ENCODE measurements at places on chromosomes 16 and 17. TPM values are rescaled to one million over a fixed set of nuclear protein-coding genes. Genes with fewer than 3 reads are reported as not detected.
A peak's percentile ranks its signal among the peaks of the same experiment; 100 is the strongest.

- DNase-seq: no peak
Measured at GRCh38 chr17:38982858-38983746, 15.9 kb upstream of the FBXO47 start.

- no peak for DNase-seq
Measured at GRCh38 chr17:17466511-17466910, 10.3 kb upstream of the MED9 start.

GRCh38 chr16:75238132-75238852 lies 13.1 kb downstream of the BCAR1 start:
- peak; percentile 83 for DNase-seq

GRCh38 chr16:10780628-10781027 lies 37.0 kb downstream of the NUBP1 start:
- DNase-seq: no peak

- no peak for DNase-seq
Measured at GRCh38 chr17:79987187-79987934, 48.3 kb downstream of the TBC1D16 start.

GRCh38 chr17:28527859-28528258 lies 21.7 kb downstream of the FOXN1 start:
- DNase-seq: no peak

- no peak for DNase-seq
Measured at GRCh38 chr17:80272366-80272765, 11.7 kb downstream of the RNF213 start.

DNA sequence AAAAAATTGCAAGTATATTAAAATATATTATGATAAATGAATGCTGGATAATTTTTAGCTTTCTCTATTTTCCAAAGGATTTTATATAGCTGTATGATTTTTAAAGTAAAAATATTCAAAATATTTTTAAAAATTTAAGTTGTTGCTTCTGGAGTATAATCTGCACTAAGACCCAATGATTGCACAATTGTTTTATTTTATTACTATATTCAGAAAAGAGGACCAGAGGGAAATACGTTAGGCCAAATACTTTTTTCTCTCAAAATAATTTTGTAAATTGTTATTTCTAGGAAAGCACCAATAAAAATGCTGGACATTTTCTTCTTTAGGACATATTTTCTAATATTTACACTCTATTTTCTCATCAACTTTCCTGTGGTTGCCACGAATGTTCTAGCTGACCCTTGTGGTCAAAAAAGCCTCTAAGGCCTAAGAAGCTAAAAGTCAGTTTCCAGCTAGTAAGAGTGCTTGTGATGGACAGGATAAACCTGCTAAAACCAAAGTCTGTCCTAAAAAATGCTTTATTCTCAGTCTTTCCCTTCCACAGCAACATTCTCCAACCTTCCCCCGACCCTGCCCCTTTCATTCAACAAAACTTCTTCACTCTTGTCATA lies 31.2 kb downstream of the MMD start:
- DNase-seq: no peak

- DNase-seq: no peak
Measured at GRCh38 chr16:17324451-17324850, 146.3 kb downstream of the XYLT1 start.

GRCh38 chr17:60535382-60536279 lies 9.6 kb upstream of the APPBP2 start:
- DNase-seq: no peak

DNA sequence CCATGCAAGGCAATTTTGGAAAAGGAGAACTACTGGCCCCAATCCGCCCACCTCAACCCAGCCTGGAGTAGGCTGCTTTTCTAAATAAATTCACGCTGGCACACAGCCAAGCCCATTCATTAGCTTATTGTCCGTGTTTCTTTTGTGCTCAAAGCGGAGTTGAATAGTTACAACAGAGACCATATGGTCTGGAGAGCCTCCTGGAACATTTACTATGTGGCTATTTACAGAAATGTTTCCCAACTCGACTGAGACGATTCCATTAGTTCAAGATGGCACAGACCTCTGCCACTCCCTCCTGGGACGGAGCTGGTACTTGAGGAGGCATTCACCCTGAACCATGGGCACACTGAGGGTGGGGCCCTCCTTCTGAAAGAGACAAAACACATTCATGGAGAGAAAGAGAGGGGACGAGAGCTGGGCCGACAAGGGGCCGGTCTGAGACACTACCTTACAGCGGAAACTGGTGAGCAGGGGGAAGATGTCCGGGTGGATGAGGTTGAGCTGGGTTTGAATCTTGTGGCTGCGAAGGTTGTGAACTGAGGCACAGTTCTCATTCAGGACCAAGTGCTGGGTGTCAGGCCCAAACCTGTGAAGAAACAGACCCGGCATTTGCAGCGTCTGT lies 15.7 kb downstream of the ELAC2 start:
- peak; percentile 17 for DNase-seq

GRCh38 chr17:57570724-57571344 lies 174.3 kb downstream of the CCDC182 start:
- DNase-seq: no peak

DNA sequence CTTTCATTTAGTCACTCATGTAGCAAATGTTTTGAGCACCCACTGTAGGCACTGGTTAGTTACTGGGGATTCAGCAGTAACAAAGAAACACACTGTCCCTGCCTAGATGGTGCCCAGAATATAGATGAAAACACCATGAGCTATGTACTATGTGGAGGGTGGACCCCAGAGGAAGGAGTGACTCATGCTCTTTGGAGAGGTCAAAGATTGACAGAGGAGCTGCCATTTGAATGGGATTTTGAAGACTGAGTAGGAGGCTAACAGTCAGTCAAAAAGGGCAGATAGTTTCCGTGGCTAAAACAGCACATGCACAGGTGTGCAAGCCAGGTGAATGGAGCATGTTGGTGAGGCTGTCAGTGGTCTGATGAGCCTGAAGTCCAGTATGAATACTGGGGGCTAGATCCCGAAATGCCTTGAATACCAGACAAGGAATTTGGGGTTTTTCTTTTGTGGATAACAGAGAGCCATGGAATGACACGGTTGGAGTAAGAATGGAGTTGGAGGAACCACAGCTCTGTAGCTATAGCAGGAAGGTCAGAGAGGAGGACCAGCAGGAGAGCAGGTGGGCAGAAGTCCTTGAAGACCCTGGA lies 6.1 kb downstream of the IL21R start:
- DNase-seq: no peak

DNA sequence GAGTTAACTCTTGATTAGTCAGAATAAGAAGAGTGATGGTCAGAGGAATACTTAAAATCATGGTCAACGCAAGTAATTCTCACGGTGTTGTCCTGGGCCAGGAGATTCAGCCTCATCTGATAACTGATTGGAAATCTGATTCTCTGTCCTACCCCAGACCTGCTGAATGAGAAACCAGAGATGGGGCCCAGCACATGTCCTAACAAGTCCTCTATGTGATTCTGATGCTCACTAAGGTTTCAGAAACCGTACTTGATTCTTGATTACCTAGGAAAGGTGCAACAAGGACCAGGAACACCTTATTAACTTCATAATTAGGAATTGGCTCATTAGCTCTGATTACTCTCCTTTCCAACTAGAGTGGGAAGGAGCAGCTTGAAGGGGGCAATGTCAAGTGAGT lies 44.5 kb downstream of the ANKFY1 start:
- DNase-seq: no peak

DNA sequence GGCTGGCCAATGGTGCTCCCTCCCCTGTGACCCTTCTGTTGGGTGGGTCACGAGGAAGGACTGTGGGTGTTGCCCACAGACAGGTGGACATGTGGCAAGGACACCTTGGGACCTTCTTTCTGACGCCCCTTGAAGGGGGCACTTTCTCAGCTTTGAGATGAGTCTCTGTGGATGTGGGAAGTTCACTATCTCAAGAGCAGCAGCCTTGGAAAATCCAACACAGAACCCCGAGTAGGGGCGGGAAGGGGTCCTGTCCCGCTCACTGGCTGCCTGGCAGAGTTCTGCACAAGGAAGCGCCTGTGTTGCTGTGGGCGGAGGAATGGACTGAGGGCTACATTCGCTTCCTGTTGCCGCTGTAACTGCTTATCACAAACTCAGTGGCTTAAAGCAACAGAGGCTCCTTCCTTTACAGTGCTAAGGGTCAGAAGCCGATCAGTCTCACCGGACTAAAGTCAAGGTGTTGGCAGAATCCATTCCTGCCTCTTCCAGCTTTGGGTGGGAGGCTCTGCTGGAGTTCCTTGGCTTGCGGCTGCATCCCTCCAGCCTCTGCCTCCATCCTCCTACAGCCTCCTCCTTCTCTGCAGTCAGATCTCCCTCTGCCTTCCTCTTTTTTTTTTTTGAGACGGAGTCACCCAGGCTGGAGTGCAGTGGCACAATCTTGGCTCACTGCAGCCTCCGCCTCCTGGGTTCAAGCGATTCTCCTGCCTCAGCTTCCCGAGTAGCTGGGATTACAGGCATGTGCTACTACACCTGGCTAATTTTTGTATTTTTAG lies 305.2 kb downstream of the SEC14L1 start:
- DNase-seq: peak; percentile 52

- no peak for DNase-seq
Measured at GRCh38 chr17:56820207-56820606, 13.5 kb downstream of the C17orf67 start.

DNA sequence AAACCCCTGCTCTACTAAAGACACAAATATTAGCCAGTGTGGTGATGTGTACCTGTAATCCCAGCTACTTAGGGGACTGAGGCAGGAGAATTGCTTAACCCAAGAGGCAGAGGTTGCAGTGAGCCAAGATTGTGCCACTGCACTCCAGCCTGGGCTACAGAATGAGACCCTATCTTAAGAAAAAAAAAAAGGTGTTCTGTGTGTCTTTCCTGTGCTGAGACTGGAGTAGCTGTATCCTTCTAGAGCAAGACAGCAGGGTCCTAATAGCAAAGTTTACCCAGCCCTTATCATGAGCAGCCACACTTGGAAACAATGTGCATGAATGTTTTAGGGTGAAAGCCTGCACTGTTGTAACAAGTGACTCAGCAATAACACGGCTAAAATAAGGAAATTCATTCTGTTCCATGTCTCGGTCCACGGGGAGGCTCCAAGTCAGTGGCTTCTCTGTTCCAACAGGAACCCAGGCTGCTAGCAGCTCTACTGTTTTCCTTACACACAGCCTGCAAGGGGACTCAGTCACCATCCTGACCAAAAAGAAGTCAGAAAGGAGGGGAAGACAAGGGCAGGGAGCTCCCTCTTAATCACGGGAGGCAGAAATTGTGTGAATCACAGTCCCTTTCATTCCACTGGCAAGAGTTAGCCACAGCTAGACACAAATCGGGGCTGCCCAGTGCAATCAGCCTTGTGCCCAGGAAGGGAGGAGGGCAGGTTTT lies 7.1 kb upstream of the SLC5A11 start:
- peak; percentile 64 for DNase-seq

GRCh38 chr17:13420418-13420826 lies 181.3 kb downstream of the HS3ST3A1 start:
- no peak for DNase-seq

GRCh38 chr16:86498671-86499439 lies 11.5 kb upstream of the FOXF1 start:
- no peak for DNase-seq

- DNase-seq: no peak
Measured at GRCh38 chr17:43979011-43979410, 25.3 kb upstream of the PYY start.

- DNase-seq: no peak
Measured at GRCh38 chr16:23504453-23505179, 5.7 kb downstream of the GGA2 start.

DNA sequence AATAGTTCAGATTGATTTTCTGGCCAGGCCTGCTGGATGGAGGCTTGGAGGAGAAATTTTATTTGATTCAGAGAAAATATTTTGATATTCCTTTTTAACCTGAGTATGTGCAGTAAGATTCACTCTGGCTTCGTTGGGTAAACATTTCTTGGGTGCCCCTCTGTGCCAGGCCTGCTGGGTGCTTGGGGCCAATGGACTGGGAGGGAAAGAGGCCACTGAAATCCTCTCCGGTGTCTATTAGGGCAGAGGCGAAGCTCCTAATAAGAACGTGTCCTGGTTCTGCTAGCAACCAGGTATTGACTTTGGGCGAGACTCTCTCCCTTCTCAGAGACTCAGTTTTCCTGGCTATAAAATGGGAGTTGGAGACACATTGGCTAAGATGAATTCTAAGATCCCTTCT lies 122.5 kb downstream of the CYLD start:
- DNase-seq: no peak

DNA sequence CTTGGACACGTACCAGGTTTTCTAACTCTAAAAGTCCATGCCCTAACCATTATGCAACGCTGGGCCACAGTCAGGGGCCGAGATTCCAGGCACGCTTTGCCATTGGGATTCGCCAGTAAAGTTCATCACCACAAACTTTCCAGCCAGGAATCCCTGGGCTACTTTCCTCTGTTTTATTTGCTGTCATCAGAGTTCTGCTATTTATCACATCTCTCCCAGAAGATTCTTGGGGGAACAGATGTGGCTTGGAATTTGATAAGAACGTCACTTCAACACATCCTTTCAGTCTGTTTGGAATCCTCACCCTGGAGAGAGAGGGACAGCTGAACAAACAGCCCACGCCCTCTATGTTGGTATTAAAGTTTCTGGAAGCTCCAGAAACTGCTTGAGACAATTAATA lies 109.6 kb upstream of the CACNG3 start:
- DNase-seq: no peak

DNA sequence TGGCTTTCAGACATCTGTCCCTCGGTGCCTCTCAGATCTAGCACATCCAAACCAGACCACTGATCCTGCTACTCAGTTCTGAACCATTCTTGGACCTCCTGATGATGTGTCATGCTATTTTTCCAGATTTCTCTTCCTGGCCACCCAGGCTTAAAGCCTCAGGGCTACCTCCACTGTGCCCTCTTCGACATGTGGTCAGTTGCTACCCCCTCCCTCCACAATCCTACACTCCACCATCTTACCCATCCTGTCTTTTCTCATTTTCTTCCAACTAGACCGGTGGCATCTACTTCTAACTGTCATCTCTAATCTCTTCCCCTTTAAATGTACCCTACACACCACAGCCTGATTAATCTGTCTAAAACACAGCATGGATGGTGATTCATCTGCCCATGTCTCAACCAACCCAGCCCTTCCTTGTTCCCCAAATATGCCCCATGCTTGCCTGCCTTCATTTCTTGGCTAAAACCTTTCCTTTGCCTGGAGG lies 478.6 kb downstream of the SLC39A11 start:
- no peak for DNase-seq

DNA sequence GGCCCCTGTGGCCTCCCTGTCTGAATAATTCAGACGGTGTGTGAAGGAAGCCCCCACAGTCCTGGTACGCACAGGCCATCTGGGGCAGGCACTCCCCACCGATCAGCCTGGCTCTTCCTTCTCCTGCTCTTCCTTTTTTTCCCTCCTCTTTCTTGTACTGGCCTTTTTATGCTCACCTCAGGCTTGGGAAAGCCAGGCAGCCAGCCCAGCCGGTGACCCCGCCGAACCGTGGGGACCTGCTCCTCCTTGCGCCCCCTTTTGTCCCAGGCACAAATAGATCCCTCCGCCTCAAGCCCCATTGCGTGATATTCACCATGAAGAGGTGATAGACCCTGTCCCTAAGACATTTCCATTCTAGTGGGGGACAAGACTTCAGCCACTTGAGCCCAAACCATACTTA lies 80.2 kb upstream of the BRD7 start:
- no peak for DNase-seq

- DNase-seq: no peak
Measured at GRCh38 chr17:59502800-59503199, 62.6 kb upstream of the DHX40 start.

Gene DOC2B
- 15.6 TPM for total RNA-seq

Gene PRSS33
- not detected for total RNA-seq

Gene CA10
- 5.0 TPM for total RNA-seq

Gene PPP1R1B
- total RNA-seq: 8.1 TPM

Gene CTRB1
- total RNA-seq: not detected

Gene ACSM2A
- not detected for total RNA-seq

Gene QRICH2
- 6.1 TPM for total RNA-seq

Gene COTL1
- 89.7 TPM for total RNA-seq

Gene DPEP3
- not detected for total RNA-seq
